ENCODE measurements at places on chromosomes 3 and 15.

DNA sequence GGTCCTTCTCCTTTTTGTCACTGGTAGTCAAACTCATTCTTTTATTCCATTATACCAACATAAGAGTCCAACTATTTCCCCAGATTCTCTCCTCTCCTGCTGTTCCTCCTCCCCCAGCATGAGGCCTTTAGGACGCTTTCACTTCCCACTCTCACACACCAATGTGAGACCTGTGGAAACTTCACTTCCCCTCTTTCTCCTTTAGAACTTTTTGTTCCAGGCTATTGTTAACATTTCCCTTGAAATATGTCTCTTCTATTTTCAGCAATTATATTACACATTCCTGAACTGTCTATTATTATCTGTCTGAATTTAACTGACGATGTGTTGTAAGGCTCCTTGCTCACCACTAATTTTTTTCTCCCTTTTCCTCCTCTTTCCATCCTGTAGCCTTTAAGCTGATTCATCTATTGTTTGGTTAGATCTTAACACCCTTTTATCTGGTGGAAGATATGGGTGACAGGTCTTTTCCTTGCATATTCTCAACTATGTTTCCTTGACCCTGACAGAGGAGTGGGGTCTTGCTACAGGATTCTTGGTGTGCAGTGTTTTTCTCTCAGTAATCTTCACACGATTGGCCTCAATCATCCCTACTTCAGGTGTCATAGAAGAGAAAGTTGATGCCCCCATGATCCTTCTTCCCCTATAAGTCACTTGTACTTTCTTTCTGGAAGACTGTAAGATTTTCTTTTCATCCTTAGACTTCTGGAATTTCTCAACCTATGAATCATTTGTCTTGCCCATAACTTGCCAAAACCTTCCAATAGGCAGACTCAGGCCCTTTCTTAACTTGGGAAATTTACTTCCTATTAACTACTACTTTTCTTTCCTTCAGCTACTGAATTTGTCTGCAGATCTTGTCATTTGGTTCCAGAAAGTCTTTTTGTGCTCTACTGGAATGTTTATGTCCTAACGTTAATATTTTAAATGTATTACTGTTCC lies 5.9 kb downstream of the CYP19A1 start:
- DNase-seq, result no peak

- DNase-seq, result no peak
Observed at GRCh38 chr15:29522373-29523276, 253.0 kb upstream of the NSMCE3 start.

- no peak for DNase-seq
Observed at GRCh38 chr15:35991386-35991785, 445.4 kb upstream of the DPH6 start.

DNA sequence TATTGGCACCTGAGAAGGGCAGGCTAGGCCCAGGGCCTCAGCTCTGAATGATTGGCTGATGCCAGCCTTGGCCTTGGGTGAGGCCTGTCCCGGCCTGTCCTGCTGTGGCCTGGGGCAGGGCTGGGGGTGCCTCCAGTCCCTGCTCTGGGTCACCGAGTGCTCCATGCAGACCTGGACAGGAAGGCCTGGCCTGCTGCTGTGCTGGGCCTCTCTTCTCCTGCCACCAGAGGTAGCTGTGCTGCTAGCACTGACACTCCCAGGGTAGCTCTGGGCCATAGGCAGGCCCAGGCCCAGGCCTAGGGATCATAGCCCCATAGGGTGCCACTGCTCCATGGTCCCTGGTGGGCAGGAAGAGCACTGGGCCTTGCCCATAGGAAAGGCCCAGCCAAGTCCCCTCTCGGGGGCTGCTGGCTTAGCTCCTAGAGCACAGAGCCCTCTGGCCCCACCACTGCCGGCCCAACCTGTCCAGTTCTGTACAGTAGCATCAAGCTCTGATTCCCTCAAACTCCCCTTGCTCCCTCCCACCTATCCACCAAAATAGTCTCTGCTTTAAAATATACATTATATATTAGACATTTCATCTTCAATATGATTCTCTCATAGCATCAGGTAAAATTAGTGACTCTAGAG lies 18.2 kb downstream of the ABTB1 start:
- no peak for DNase-seq

- DNase-seq, result no peak
Observed at GRCh38 chr3:88082854-88083253, 23.8 kb downstream of the ZNF654 start.

DNA sequence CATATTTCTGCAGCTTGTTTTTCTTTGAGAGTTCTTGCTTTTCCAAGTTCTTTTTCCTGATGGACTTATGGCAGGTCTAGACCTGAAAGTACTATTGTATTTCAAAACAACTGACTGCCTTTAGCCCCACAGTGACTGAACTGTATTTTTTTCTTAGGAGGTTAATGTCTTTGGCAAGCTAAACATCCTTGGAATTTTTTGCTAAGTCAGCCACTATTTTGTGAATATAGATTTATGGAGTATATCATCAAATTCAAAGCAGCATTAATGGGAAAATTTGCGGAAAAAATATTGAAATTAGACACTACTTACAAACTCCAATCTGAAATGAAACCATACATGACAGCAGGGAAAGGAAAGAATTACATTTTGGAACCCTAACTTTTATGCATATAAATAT lies 8.6 kb downstream of the PIK3CA start:
- DNase-seq, result no peak

Data from stimulated activated CD8-positive, alpha-beta memory T cell treated with anti-CD3 and anti-CD28 coated beads, Interleukin-4, amount 100 ng/mL, for 1 hour (primary cell).